Large intestine (tissue), 12 donors: ENCODE measurements at places on chromosomes 1 and 21.

DNA sequence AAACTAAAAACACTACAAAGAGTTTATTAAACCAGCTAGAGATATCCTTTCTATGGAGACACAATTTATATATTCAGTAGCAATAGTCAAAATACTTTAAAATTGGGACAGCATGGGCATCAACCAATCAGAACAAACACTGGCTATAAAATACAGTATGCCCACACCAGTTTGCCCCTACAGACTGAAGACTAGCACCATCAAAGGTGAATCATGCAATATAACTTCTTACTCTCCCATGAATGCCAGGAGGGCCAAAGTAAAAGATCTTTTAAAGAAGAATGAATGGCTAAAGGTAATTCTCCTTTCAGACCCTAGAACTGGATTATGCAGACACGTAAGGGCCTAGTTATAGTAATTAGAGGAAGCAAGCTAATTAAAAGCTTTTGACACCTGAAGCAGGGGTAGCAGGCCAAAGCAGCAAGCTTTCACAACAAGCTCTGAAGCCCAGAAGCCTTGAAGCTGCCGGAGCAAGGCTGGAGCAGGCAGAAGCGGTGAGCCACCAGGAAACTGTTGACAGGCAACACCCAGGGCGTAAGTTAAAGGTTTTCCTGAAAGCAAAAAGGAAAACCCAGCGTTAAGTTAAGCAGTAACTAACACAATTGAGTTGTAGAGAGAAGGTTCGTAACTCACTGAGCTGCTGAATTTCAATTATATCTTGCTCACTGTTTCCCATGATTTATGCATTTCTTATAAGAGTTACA is 99.3 kb downstream of the CDC42BPA start:
- peak; percentile 50 for DNase-seq

DNA sequence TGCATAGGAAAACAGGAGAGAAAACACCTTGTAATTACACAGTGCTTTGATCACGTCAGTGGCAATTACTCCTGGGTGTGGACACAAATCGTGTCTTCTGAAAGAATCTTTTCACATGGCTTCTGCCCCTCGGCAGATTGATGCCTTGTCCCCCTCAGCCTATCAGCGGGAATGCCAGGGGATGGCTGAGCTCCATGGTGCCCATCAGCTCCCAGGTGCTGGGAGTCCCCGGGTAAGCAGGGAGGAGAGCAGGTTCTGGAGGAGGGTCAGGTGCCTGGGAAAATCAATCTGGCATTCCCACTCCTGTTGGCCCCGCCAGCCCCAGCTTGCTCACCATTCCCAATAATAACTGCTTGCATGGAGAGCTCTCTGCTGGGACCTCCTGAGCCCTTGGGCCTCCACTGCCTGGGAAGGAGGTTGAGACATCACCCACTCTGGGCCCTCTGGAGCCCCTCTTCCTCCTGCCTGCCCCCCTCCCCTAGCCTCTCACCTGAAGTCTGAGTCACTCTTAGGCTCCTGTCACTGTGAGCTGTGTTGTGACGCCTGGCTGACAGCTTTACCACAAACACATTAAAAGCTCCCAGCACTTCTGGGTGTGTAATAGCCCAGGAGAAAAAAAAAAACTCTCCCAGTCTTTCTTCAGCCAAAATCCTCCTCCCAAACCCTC is 4.9 kb downstream of the CAMK2N1 start:
- peak; percentile 81 for DNase-seq

DNA sequence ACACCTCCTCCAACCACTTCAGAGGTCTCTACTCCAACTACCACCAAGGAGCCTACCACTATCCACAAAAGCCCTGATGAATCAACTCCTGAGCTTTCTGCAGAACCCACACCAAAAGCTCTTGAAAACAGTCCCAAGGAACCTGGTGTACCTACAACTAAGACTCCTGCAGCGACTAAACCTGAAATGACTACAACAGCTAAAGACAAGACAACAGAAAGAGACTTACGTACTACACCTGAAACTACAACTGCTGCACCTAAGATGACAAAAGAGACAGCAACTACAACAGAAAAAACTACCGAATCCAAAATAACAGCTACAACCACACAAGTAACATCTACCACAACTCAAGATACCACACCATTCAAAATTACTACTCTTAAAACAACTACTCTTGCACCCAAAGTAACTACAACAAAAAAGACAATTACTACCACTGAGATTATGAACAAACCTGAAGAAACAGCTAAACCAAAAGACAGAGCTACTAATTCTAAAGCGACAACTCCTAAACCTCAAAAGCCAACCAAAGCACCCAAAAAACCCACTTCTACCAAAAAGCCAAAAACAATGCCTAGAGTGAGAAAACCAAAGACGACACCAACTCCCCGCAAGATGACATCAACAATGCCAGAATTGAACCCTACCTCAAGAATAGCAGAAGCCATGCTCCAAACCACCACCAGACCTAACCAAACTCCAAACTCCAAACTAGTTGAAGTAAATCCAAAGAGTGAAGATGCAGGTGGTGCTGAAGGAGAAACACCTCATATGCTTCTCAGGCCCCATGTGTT is 66.6 kb downstream of the TPR start:
- no peak for DNase-seq

GRCh38 chr1:233105225-233105624 is 154.8 kb downstream of the NTPCR start:
- no peak for DNase-seq

GRCh38 chr21:36701756-36702621 is 3.1 kb downstream of the SIM2 start:
- no peak for DNase-seq

DNA sequence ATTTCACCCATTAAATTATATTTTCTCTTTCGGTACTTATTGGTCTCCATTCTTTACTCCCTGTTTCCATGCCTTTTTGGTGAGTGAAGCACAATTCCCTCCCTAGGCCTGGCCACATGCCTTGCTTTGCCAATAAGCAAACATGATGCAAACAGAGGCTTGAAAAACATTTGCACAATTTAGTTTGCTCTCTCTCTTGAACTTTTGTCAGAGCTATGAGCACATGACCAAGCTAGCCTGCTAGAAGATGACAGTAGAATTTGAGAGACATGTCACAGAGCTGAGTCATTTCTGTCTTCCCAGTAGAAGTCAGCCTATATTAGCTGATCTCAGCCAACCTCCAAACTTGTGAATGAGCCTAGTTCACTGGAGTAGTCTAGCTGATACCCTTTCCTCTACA is 24.6 kb downstream of the ANGPTL3 start:
- DNase-seq: peak; percentile 56

DNA sequence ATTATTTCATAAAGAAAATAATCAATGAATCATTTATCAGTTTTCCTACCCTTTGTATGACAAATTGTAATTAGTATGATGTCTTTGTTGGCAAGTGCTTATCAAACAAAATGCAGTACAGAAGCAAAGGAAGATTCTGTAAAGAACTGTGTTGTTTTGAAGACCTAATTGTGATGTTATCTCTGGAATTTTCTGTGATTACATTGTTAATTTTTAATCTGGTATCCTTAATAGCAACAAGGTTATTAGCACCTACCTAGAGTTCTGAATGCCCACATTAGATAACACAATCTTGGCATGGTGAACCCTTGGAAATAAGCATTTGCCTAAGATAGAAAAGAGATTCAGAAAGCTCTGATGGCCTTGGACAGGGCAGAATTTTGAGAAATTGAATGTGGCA is 274.1 kb upstream of the ST6GALNAC5 start:
- no peak for DNase-seq

GRCh38 chr1:172275478-172275877 is 145.0 kb upstream of the C1orf105 start:
- no peak for DNase-seq

DNA sequence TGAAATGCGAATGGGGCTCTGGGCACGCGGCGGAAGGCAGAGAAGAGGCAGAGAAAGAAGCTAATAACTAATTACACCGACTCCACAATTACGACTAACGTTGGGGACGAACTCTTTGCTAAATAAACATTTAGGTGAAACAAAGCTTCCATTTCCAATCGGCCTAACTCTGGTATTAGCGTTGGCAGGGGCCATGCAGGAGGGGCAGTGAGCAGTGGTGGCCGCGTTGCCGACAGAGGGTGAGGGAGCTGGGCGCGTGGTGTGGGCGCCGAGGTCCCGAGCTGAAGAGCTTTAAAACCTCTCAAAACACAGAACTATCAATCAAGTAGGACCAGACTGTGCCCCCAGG is 553 bp upstream of the NDUFV3 start:
- DNase-seq: no peak

- no peak for DNase-seq
These were observed 210.7 kb upstream of the EDN2 start for GRCh38 chr1:41695118-41695745.

GRCh38 chr1:201021630-201022492 is 1.7 kb downstream of the KIF21B start:
- DNase-seq: no peak

- DNase-seq: no peak
These were observed 258 bp upstream of the SYPL2 start for GRCh38 chr1:109466125-109466451.

GRCh38 chr1:178160736-178161475 is 67.0 kb downstream of the RASAL2 start:
- no peak for DNase-seq

- DNase-seq: peak; percentile 67
These were observed 1.2 kb upstream of the PTTG1IP start for GRCh38 chr21:44874497-44875315.

GRCh38 chr1:185014941-185015340 is 30.4 kb upstream of the RNF2 start:
- DNase-seq: no peak

GRCh38 chr1:209845408-209845725 is 17.6 kb downstream of the UTP25 start:
- no peak for DNase-seq

- peak; percentile 98 for DNase-seq
These were observed at the start of gene ZBTB37 for GRCh38 chr1:173868266-173869020. TSS of gene ZBTB37 (plus strand) at chr1:173868380. CDS start at chr1:173870226, 1,846 bp downstream.

GRCh38 chr1:36135796-36136195 is 10.8 kb upstream of the COL8A2 start:
- DNase-seq: no peak

DNA sequence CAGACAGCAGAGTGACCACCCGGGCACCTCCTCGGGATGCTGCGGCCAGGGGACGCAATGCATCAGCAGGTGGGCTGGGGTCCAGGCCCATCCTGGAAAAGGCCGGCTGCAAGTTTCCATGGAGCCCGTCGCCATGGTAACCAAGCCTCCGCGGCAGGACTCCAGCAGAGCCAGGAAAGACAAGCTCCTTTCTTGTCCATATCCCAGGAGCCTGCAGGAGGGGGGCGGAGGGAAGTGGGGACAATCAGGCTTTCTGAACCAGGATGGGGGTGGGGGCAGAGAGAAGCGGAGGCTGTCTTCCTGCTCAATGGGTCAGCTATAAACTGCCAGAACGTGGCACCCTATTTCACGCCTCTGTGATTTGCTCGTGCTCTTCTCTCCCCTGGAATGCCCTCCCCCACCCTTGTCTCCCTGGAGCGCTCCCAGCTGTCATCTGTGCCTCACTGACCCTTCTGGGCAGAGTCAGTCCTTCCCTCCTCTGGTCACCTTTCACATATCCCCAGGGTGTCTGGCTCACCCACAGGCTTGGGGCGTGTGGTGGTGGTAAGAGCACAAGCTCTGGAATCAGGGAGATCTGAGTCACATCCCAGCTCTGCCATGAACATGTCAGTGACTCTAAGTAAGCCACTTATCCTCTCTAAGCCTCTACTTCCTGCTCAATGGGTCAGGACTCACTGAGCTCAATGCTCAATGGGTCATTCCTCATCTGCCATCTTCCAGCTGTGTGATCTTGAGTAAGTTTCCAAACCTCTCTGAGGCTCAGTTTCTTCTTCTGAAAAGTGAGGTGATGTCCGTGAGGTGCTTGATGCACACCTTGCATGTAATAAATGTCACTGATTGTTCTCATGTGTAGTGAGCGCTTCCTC is 58.9 kb upstream of the LAPTM5 start:
- peak; percentile 54 for DNase-seq
